ENCODE measurements at places on chromosomes 7 and 10. TPM values are rescaled to one million over a fixed set of nuclear protein-coding genes. Genes with fewer than 3 reads are reported as not detected.

Gene CRHR2
- total RNA-seq, result not detected

GRCh38 chr10:132943791-132944404 is 1.5 kb upstream of the CFAP46 start:
- no peak for DNase-seq

Gene HOXA1
- total RNA-seq, result 18.8 TPM

DNA sequence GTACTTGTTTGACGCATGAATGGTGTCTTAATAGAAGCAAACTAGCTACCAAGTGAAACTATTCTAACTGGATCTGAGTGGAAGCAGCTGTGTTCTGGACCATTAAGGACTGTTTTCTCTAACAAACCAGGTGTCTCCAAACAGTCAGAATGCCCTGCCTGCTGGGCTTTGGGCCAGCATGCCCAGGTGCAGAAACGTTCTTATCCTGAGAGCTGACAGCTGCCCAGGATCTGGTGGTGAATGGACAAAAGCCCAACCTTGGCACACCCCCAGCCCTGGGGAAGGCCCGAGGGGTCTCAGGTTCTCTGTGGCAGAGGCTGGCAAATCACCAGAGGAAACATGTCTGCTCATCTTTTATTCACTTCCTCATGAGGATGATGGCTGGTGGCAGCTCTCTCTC is 48.2 kb upstream of the LAMB4 start:
- DNase-seq, result no peak

GRCh38 chr7:2248984-2249694 is 7.1 kb downstream of the NUDT1 start:
- no peak for DNase-seq

DNA sequence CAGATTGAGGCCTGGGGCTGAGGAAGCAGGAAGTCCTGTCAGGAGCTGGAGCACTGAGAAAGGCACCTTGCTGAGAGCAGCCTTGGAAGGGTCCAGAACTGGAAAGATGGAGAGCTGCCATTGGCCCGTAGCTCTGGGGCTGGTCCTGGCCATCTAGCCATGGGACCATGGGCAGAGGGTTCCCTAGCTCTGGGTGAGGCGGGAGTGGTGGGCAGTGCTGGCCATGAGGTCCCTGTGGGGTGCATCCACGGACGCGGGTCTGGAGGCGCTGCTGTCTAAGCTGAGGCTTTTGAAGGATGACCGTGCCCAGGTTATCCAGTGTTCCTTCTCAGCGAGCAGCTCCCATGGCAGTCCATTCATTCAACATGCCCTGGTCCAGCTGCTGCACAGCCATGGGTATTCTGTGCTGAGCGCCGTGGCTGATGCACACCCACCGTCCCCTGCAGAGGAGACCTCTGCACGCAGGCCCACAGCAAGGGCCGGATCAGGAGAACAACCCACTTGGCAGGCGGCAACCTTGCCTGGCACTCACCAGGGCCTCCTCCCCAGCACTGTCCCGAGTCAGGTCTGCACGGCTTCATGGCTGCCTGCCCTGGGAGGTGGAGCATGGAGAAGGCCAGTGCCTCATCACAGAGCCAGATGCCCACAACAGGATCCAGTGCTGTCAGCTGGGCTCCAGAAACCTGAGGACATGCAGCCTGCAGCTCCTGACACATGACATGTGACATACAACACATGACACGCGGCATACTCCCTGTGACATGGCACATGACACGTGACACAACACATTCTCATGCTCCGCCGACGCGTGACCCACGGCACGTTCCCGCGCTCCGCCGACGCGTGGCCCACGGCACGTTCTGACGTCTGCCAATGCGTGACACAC is 121.9 kb downstream of the INPP5A start:
- DNase-seq, result no peak

Gene NCF1
- 0.23 TPM for total RNA-seq

Gene SKAP2
- total RNA-seq, result 38.2 TPM

Gene STOX1
- 8.5 TPM for total RNA-seq

Measured in Caco-2 (cell line).